ENCODE measurements at places on chromosomes 6 and 20. TPM values are rescaled to one million over a fixed set of nuclear protein-coding genes. Genes with fewer than 3 reads are reported as not detected.

DNA sequence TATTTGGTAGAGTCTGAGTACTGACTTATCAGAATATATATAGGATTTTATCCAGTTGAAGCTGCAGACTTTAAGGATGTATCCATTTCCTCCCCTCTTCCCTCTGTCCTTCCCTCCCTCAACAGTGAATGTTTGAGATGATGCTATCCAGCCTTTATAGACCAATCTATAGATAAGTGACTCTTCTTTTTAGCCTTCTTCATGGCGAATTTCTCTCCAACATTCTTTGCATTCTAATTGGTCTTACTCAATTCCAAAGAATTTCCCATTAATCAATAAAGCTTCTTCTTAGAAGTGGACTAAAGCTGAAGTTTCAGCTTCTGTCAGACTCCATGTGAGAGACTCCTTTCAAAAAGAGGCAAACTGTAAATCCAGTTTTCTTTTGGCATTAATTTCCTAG is 99.3 kb downstream of the AIG1 start:
- H3K27ac ChIP-seq: no peak overlapping the region
- H3K36me3 ChIP-seq: no peaks in the 10 kb centered on the region
- peaks cover 4% of the 10 kb centered on the region for H3K4me1 ChIP-seq
- no peaks in the 10 kb centered on the region for H3K27me3 ChIP-seq
- no peak overlapping the region for H3K4me3 ChIP-seq
- DNase-seq: no peak

PSORS1C2 gene
- not detected for total RNA-seq

DNA sequence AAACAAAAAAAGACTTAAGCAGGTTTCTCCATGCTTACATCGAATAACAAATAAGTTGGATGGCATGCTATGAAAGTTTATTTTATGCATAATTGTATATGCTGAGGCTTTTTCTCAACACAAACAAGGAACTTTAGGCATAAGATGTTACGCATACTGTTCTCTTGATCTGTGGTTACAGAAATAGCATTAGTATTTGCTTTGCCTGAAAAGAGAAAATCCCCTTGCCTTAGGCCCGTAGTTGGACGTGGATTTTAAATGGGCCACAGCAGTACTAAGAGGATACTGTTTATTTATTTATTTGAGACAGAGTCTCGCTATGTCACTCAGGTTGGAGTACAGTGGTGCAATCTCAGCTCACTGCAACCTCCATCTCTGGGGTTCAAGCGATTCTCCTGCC is 19.0 kb downstream of the LYRM2 start:
- no peaks in the 10 kb centered on the region for H3K36me3 ChIP-seq
- no peak overlapping the region for H3K4me3 ChIP-seq
- DNase-seq: no peak
- no peak overlapping the region for H3K27ac ChIP-seq

DNA sequence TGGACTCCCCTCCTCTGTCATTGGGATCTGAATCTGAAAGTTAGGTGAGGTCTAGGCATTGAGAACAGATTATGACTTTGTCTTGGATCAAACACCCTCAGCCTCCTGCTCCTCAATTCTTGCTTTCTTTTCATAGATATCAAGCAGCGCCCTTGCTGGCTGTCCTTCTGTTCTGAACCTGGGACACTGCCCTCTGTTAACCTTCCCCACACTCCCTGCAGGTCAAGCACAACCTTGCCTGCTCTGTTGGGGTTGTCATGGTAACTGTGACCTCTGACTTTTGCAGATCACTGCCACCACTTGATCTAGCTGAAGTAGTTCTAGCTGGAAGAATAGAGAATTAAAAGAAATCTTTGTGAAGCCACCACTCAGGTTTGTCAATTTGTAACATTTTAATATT is 16.4 kb upstream of the MICA start:
- H3K36me3 ChIP-seq: no peaks in the 10 kb centered on the region
- no peaks in the 10 kb centered on the region for H3K4me1 ChIP-seq
- H3K27me3 ChIP-seq: no peaks in the 10 kb centered on the region
- H3K4me3 ChIP-seq: no peak overlapping the region
- no peak for DNase-seq

STMND1 gene
- not detected for total RNA-seq

GRCh38 chr6:39074486-39074885 is 25.9 kb downstream of the GLP1R start:
- H3K4me3 ChIP-seq: no peak overlapping the region
- H3K36me3 ChIP-seq: no peaks in the 10 kb centered on the region
- DNase-seq: no peak
- H3K27ac ChIP-seq: no peak overlapping the region
- no peaks in the 10 kb centered on the region for H3K27me3 ChIP-seq
- H3K4me1 ChIP-seq: no peaks in the 10 kb centered on the region

C2 gene
- total RNA-seq: 2.1 TPM

GRCh38 chr20:38961530-38962043 is 557 bp upstream of the DHX35 start:
- H3K36me3 ChIP-seq: peaks cover 7% of the 10 kb centered on the region
- DNase-seq: peak; percentile 43
- H3K4me1 ChIP-seq: peaks cover 31% of the 10 kb centered on the region
- no peaks in the 10 kb centered on the region for H3K27me3 ChIP-seq
- peak overlapping the region; percentile 95 for H3K4me3 ChIP-seq

CLIC5 gene
- 1.5 TPM for total RNA-seq

DNA sequence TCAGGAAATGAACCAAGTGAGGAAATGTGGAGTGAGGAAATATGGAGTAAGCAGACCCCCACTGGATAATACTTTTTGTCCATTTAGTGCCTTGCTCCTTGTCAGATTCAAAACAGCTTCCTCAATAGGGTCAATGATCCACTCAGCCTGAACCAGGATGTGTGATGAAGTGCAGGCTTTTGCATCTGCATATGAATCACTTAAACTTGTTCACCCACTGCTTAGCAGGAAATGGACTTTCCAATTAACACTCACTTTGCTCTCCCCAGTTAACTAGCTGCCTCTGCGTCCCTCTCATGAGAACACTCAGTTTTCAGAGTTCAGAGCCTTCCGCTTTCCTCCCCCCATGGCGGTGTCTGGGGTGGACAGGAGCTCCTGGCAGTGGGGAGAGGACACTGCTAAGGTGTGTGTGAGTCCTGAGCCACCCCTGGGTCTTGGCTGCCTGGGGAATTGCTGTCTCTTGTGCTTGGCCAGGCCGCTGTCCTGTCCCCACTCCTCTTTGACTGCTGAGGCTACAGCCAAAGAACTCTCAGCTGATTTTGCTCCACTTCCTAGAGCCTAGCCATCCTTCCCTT is 621.8 kb downstream of the CDH26 start:
- H3K4me3 ChIP-seq: no peak overlapping the region
- H3K4me1 ChIP-seq: no peaks in the 10 kb centered on the region
- H3K27me3 ChIP-seq: no peaks in the 10 kb centered on the region
- H3K36me3 ChIP-seq: no peaks in the 10 kb centered on the region
- no peak overlapping the region for H3K27ac ChIP-seq

- H3K36me3 ChIP-seq: no peaks in the 10 kb centered on the region
- no peak overlapping the region for H3K27ac ChIP-seq
- no peaks in the 10 kb centered on the region for H3K27me3 ChIP-seq
These were observed 59.5 kb downstream of the MANEA start for GRCh38 chr6:95636552-95637431.
